ENCODE measurements at places on chromosomes 2 and 18. TPM values are rescaled to one million over a fixed set of nuclear protein-coding genes. Genes with fewer than 3 reads are reported as not detected.

TMEM182 gene
- 0.42 TPM for total RNA-seq

SLC23A3 gene
- 0.42 TPM for total RNA-seq

DNA sequence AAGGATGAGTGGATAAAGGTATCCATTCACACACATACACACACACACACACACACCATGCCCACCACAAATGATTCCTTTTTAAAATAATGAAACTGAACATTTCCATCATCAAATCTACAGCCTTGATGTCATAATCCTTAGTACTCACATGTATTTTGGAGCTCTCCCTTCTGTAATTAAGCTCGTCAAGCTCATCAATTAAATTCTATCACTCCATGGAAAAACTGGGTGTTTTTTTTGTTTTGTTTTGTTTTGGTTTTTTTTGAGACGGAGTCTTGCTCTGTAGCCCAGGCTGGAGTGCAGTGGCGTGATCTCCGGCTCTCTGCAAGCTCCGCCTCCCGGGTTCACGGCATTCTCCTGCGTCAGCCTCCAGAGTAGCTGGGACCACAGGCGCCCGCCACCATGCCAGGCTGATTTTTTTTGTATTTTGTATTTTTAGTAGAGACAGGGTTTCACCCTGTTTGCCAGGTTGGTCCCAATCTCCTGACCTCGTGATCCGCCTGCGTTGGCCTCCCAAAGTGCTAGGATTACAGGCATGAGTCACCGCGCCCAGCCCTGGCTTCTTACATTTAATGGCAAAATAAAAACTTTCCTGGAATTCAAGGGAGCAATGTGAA lies 78.6 kb upstream of the RGPD4 start:
- no peaks in the 10 kb centered on the region for H3K36me3 ChIP-seq
- no peak for DNase-seq
- no peaks in the 10 kb centered on the region for H3K4me1 ChIP-seq
- H3K4me3 ChIP-seq = no peak overlapping the region

GRCh38 chr2:28292491-28292890 lies 100.2 kb upstream of the FOSL2 start:
- no peak for DNase-seq
- no peaks in the 10 kb centered on the region for H3K27me3 ChIP-seq
- H3K27ac ChIP-seq = no peak overlapping the region
- no peak overlapping the region for H3K4me3 ChIP-seq
- no peaks in the 10 kb centered on the region for H3K4me1 ChIP-seq
- H3K36me3 ChIP-seq = no peaks in the 10 kb centered on the region

DNA sequence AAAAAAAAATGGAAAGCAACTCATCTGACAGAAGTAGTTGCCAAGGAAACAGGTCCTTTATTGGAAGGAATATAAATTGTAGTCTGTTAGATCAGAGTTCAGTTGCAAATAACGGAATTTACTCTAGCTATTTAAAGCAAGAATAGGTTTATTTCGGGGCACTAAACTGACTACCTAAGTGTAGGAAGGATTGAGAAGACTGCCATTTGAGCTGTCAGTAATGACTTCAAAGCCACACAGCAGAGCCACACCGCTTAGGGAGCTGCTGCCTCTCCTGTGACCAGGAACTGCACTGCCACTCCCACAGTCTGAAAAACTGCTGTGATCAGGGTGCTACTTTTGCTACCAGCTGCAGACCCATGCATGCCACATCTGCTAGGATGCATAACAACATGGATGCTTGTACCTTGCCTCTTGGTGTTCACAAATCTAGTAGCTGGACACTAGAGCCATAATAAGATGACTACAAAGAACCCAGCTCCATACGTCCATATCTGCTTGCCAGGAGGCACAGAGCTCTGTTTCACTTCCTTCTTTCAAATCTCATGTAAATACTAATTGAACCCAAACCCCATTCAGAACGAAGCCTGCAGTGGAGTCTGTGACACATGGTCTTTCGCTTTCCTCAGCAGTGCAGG lies 2.2 kb downstream of the DSG2 start:
- no peaks in the 10 kb centered on the region for H3K36me3 ChIP-seq
- no peak overlapping the region for H3K27ac ChIP-seq
- H3K4me1 ChIP-seq = no peaks in the 10 kb centered on the region
- no peak for DNase-seq
- H3K27me3 ChIP-seq = no peaks in the 10 kb centered on the region
- no peak overlapping the region for H3K4me3 ChIP-seq

DNA sequence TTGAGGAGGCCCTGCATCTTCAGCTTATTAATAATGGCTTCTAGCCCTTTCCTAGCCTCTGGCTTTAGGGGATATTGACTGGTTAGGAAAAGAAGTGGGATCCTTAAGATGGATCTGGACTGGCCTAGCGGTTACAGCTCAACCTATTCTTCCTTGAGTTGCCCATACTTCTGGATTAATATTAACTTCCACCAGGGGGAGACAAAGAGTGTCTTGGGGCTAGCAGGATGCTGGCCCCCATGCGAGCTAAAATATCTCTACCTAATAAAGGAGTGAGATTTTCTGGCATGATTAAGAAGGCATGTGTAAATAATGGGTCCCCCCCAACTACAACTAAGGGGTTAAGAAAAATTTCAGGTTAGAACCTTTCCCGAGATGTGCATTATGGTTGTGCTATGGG lies 23.2 kb upstream of the PLA2R1 start:
- no peaks in the 10 kb centered on the region for H3K27me3 ChIP-seq
- H3K27ac ChIP-seq = no peak overlapping the region
- H3K36me3 ChIP-seq = no peaks in the 10 kb centered on the region
- no peaks in the 10 kb centered on the region for H3K4me1 ChIP-seq
- H3K4me3 ChIP-seq = no peak overlapping the region

MROH2A gene
- total RNA-seq = not detected

DNA sequence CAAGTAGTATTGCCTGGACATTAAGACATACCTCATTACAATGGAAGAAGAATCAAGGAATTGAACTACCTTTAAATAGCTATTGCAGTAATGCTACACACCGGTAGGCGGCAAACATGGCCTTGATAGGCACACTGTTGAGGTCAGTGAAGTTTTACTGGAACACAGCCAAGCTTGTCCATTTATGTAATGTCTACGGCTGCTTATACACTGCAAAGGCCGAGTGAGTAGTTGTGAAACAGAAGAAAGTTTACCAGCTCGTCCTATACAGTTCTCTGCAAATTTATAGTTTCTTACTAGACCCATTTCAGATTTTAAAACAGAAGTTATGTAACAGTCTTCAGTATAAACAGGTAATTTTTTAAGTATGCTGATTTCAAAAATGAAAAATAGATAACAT lies 38.8 kb downstream of the PPP4R1 start:
- no peak for DNase-seq
- peaks cover 16% of the 10 kb centered on the region for H3K36me3 ChIP-seq
- H3K27ac ChIP-seq = peak overlapping the region; percentile 11
- H3K27me3 ChIP-seq = no peaks in the 10 kb centered on the region
- H3K4me1 ChIP-seq = peaks cover 9% of the 10 kb centered on the region

DNA sequence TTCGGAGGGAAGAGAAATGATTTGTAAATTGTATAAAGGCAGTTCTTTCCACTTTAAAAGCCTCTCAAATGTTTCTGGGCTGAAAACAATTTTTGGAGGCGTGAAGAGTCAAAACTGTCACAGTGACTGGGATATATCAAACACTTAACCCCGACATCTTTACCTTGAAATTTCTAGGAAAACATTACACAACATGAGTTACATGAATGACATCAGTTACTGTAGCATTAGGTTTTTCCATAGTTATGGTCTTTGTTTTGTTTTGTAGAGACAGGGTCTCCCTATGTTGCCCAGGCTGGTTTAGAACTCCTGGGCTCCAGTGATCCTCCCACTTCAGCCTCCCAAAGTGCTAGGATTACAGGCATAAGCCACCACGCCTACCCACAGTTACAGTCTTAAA lies 25.7 kb downstream of the MSH6 start:
- H3K4me3 ChIP-seq = no peak overlapping the region
- peaks cover 98% of the 10 kb centered on the region for H3K36me3 ChIP-seq
- DNase-seq = no peak
- peaks cover 30% of the 10 kb centered on the region for H3K4me1 ChIP-seq
- H3K27me3 ChIP-seq = no peaks in the 10 kb centered on the region

GRCh38 chr2:218879776-218880101 lies 913 bp upstream of the WNT10A start:
- H3K27ac ChIP-seq = no peak overlapping the region
- peaks cover 19% of the 10 kb centered on the region for H3K4me1 ChIP-seq
- no peaks in the 10 kb centered on the region for H3K36me3 ChIP-seq
- no peak for DNase-seq
- H3K27me3 ChIP-seq = peaks cover 54% of the 10 kb centered on the region
- H3K4me3 ChIP-seq = peak overlapping the region; percentile 36

GRCh38 chr2:47339745-47340541 lies 63.0 kb upstream of the MSH2 start:
- H3K4me1 ChIP-seq = peaks cover 7% of the 10 kb centered on the region
- H3K27ac ChIP-seq = no peak overlapping the region
- no peaks in the 10 kb centered on the region for H3K27me3 ChIP-seq
- H3K4me3 ChIP-seq = no peak overlapping the region
- no peak for DNase-seq
- no peaks in the 10 kb centered on the region for H3K36me3 ChIP-seq

GRCh38 chr2:201257381-201257955 lies 2.9 kb upstream of the CASP8 start:
- peak overlapping the region; percentile 67 for H3K4me3 ChIP-seq
- H3K27ac ChIP-seq = peak overlapping the region; percentile 85
- H3K36me3 ChIP-seq = no peaks in the 10 kb centered on the region
- DNase-seq = peak; percentile 91
- H3K4me1 ChIP-seq = peaks cover 4% of the 10 kb centered on the region

CRYGD gene
- not detected for total RNA-seq

DNA sequence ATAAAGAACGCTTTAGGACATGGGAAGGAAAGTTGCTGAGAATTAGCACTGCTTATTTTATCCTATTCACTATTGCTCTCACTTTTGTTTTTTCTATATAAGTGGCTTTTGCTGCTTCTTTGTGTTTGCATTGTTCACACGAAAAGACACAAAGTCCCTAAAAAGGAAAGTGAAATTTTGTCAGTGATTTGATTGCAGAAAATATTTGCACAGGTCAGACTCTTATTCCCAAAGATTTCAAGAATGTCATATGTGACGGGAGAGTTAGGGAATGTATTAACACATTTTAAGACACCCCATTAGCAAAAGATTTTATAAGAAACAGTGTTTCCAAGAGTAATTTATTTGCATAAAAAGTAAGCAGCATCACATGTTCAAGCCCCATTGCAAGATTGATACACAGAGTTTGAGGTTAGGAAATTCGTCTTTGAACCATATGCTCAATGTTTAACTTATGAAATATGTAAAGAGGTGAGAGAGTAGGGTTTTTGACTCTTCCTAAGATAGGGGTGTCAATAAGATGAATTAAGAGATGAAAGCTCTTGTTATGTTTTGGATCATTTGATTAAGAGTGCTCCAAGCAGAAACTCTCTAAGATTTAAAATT lies 57.0 kb downstream of the CCDC102B start:
- DNase-seq = no peak
- no peaks in the 10 kb centered on the region for H3K4me1 ChIP-seq
- H3K36me3 ChIP-seq = no peaks in the 10 kb centered on the region
- H3K4me3 ChIP-seq = no peak overlapping the region
- no peak overlapping the region for H3K27ac ChIP-seq
- H3K27me3 ChIP-seq = no peaks in the 10 kb centered on the region

- peaks cover 100% of the 10 kb centered on the region for H3K36me3 ChIP-seq
- H3K27me3 ChIP-seq = no peaks in the 10 kb centered on the region
- DNase-seq = no peak
- no peak overlapping the region for H3K4me3 ChIP-seq
Observed at GRCh38 chr2:28407976-28408690, 15.5 kb downstream of the FOSL2 start.

TNFAIP6 gene
- total RNA-seq = 13.3 TPM

SLC38A11 gene
- total RNA-seq = 3.8 TPM

CCDC148 gene
- 3.2 TPM for total RNA-seq

SERPINB2 gene
- not detected for total RNA-seq

KLF11 gene
- 51.6 TPM for total RNA-seq

GRCh38 chr2:182504903-182505302 lies 78.1 kb upstream of the PDE1A start:
- H3K4me1 ChIP-seq = no peaks in the 10 kb centered on the region
- H3K36me3 ChIP-seq = no peaks in the 10 kb centered on the region
- no peak overlapping the region for H3K27ac ChIP-seq
- no peaks in the 10 kb centered on the region for H3K27me3 ChIP-seq
- no peak for DNase-seq

VIT gene
- total RNA-seq = 31.8 TPM

GRCh38 chr2:3876685-3877084 lies 173.3 kb downstream of the DCDC2C start:
- H3K4me3 ChIP-seq = no peak overlapping the region
- H3K27ac ChIP-seq = no peak overlapping the region
- no peaks in the 10 kb centered on the region for H3K36me3 ChIP-seq
- no peaks in the 10 kb centered on the region for H3K4me1 ChIP-seq
- H3K27me3 ChIP-seq = no peaks in the 10 kb centered on the region

DNA sequence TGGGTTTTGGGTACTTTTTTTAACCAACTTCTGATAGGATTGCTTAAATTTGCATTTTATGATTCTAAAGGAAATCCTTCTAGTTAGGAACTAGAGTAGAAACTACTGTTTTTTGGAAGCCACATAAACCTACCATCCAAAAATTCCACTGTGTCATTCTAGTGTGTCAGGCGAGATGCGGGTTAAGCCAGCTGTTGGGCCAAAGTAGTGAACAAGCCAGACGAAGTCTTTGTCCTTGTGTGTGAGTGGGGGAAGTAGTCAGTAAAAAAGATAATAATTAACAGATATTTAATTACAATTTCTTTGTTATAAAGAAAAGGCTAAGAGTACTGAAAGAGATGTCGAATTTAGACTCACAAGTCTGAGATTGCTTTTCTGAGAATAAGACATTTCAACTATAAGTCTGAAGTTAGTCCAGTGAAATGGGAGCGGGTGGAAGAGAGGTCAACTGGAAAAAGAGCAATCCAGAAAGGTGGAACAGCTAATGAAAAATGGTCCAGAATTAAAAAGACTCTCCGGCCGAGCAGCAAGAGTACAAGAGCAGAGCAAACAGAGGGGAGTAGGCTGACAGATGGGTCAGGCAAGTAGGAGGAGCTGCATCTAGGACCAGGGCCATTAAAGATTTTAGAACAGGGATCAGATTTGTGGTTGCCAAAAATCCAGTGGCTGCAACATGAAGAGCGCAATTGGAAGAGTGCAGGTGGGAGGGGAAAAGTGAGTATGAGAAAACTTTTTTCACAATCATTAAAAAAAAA lies 1.5 kb downstream of the EPB41L5 start:
- no peaks in the 10 kb centered on the region for H3K27me3 ChIP-seq
- H3K27ac ChIP-seq = no peak overlapping the region
- peak overlapping the region; percentile 98 for H3K4me3 ChIP-seq

GRCh38 chr2:225103737-225104141 lies 61.5 kb upstream of the DOCK10 start:
- no peak overlapping the region for H3K4me3 ChIP-seq
- H3K36me3 ChIP-seq = no peaks in the 10 kb centered on the region
